ENCODE measurements at places on chromosomes 6 and 20. TPM values are rescaled to one million over a fixed set of nuclear protein-coding genes. Genes with fewer than 3 reads are reported as not detected.

The RIPOR2 gene
- 430 TPM for total RNA-seq

The RBBP8NL gene
- total RNA-seq, result not detected

The LY6G6C gene
- total RNA-seq, result not detected

The XKR7 gene
- 0.10 TPM for total RNA-seq

The SLC22A7 gene
- not detected for total RNA-seq

The ARFGEF2 gene
- total RNA-seq, result 34.3 TPM

The ZNFX1 gene
- 38.8 TPM for total RNA-seq

The SSTR4 gene
- total RNA-seq, result not detected

The APOM gene
- 2.6 TPM for total RNA-seq

The SLC35D3 gene
- total RNA-seq, result not detected

The CEP57L1 gene
- 7.7 TPM for total RNA-seq
